ENCODE measurements at places on chromosomes 3 and 15. TPM values are rescaled to one million over a fixed set of nuclear protein-coding genes. Genes with fewer than 3 reads are reported as not detected.

GRCh38 chr15:45616901-45617323, 17.9 kb upstream of the SQOR start:
- no peak for DNase-seq

DNA sequence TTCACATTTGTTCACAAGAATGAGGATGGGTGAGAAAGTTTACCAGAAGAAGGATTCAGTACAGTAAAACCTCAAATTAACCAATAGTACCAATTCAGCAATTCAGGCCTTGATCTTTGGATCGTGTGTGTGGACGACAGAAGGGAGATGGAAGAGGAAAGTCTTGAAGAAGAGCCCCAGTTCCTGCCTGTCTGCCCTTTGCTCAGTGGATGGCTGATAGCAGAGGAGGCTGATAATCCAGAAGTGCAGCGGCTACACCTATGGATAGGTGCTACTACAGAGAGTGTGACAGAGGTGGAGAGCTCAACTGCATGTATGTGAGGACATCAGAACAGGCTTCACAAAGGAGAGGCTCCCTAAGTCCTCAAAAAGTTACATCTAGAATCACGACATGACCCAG, 29.2 kb upstream of the PLXND1 start:
- no peak for DNase-seq

Gene KBTBD13
- polyA plus RNA-seq = 0.10 TPM

GRCh38 chr3:13547591-13548371, 1.1 kb upstream of the FBLN2 start:
- no peak for DNase-seq

DNA sequence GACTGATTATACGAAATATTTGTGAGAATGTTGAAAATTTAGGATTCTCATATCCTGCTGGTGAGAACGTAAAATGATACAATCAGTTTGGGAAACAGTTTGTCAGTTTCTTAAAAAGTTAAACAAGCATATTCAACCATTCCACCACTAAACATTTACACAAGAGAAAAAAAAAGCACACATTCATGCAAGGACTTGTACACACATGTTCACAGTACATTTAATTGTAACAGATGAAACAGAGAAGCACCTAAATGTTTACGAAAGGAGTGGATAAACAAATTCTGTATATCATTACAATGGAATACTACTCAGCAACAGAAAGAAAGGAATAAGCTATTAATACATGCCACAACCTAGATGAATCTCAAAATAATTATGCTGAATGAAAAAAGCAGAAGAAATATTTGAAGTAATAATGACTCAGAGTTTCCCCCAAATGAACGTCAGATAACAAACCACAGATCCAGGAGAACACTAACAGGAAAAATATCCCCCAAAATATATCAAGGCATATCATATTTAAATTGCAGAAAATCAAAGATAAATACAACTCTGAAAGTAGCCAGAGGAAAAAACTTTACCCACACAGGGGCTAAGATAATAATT, 14.3 kb downstream of the ANKRD28 start:
- no peak for DNase-seq

DNA sequence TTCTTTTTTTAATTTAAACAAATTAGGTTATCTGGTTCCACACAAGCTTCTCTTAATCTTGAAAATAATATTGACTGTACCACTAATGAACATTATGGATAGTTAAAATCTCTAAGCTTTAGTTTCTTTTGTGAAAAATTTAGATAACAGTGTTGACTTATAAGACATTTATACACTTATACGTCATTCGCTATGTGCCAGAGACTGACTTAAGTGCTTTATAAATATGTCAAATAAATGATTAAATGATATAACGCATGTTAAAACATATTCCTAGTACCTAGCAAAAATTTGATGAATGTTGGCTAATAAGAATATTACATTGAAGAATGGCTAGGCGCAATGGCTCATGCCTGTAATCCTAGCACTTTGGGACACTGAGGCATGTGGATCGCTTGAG, 96.3 kb downstream of the PCCB start:
- no peak for DNase-seq

Data from ovary (tissue), 10 donors.